ENCODE measurements at places on chromosomes 2 and 18.

- no peak for DNase-seq
These were observed 3.0 kb downstream of the SAP130 start for GRCh38 chr2:128024816-128025215.

DNA sequence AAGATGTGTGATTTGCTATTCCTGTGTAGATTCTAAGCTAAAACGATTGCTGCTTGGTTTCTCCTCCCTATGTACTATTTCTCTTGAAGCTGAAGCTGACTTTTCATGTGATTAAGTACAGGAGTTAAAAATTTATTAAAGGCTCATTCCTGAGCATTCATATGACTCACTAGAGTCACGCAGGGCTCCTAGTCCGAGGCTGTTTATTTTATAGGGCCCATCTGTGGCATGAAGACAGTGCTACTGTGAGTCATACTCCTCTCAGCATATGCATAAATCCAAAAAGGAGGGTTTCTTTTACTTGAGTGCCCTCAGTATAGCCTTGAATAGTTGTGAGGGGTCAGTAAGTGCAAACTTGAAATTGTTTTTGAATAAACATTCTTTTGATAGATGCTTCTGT is 378.8 kb downstream of the PTPRM start:
- DNase-seq: peak; percentile 33

- DNase-seq: no peak
These were observed 778.3 kb upstream of the CDH7 start for GRCh38 chr18:64972545-64972944.

DNA sequence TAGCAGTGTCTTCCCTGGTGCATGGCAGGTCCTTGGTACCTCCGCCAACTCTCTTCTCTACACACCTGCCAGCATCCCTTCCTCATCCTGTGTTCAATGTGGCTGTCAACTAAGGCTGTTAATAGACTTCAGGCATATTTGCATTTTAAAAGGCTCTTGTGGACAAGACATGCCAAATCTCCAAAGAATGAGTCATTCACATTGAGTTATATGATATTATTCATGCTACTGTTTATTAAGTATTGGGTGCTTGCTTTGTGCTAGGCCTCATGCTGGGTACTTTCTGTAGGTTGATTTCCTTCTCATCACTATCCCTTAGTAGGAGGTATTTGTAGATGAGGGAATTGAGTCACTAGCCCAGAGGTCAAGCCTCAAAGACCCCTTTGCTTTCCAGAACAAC is 5.2 kb downstream of the MYO1B start:
- no peak for DNase-seq

DNA sequence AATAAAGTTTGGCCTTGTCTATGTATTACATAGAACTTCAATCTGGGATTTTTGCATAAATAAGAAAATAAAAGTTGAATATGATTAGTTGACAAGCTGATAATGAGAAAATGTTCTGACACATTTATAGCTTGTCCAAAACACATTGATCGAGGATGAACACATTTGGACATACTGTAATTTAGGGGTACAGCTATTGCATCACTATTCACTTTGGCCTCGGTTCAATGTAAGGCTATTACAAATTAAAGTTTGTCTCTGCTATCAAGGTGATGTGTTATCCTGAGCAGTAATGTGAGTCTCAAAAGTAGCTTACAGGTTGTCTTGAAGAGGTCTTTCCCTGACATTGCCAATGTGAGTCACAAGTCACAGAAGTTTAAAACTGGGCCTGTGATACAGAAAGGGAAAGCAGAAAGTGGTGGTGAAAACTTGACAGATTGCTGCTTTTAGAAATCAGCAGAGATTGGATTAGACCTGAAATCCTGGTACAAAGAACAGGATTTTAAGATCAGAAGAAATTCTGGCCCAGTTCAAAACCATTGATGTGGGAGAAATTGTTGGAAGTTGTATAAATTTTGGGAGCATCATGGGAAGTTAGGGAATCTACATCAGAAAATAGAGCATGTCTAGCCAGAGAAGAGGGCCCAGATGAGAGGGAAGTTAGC is 674.1 kb downstream of the NYAP2 start:
- no peak for DNase-seq

DNA sequence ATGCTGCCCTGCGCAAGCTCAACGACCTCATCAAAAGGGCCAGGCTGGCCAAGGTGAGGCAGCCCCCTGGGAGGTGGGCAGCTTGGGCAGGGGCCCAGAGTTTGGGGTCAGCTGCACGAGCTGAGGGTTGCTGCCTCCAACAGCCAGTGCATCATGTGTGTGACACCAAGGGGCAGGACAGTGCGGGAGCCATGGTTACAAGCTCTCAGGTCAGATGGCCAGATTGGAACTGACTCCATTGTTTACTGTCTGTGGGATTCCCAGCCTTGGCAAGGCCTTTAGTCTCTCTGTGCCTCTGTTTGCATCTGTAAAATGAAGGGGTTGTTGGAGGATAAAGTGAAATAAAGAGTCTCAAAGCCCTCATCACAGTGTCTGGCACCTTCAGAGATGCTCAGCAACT is 26.9 kb downstream of the EHD3 start:
- DNase-seq: no peak

GRCh38 chr2:225458431-225459117 is 59.1 kb downstream of the NYAP2 start:
- no peak for DNase-seq

Measured in HepG2 (cell line).